NCI-H1930 (cell line): ENCODE measurements at places on chromosomes 5 and 9.
A peak's percentile ranks its signal among the peaks of the same experiment; 100 is the strongest.

DNA sequence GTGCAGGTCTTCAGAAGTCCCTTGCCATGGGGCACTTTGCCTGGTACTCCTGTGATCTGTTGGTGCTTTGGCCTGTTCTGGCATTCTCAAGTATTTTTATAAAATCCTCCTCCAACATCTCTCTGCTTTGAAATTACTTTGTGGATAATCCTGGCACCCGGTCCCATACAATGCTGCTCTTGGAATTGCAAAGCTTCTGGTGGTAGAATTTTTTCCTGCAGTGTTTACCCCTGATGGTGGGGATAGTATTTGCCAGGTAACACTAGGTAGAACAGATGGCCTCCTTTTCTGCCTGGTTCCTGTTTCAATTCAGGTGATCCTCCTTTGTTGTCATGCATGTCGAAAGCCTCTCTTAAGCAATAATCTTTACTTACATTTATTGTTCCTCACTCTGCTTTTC lies 109.8 kb upstream of the ATP10B start:
- no peak for DNase-seq

GRCh38 chr9:107949061-107949460 lies 459.5 kb upstream of the KLF4 start:
- DNase-seq, result no peak

DNA sequence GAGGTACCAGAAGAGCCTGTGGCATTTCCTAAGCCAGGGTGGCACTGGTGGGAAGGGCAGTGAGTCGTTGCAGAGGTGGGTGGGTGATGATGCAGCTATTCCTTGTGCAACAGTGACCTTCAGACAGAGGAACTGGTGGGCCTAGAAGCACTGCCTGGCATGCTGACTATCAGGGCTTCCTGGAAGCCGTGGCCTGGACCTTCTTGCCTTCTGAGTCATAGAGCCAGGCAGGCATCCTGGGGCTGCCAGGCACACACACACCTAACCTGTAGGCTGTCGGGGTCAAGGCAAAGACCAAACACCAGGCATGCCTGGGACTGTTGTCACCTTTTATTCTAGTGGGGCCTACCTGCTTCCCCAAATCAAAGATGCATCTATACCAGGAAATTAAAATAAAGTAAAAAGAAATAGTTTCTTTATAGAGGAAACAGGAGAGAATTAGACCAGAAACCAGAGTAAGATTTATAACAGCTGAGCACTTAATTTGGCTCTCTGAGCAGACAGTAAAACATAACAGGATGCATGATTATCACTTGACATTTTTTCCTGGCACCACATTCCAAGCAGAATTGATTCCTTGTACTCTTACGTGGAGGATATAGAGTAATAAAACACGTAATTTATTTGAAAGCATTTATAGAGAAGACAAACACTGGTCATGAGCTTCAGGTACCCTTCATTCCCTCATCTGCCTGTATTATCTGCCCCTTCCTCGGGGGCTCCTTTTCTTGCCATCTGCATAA lies 25.1 kb downstream of the NANS start:
- DNase-seq, result no peak

DNA sequence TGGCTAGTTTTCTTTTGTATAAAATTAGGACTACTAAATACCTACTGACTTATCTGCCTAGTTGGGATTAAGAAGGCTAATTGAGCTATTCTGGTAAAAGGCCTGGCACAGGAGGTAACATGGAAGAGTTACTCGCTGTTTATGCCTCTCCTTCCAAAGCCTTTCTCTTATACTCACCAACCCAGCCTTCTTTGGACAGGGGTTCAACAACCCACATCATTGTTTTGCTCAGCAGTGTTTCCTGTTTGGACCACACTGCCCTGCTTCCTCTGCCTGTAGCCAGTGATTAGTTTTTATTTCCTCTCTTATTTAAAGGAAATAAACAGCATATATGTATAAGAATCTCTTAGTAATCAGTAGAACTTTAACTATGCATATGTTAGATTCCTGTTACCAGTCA lies 85.1 kb upstream of the TLX3 start:
- no peak for DNase-seq

- DNase-seq, result no peak
Measured at GRCh38 chr5:16936989-16937438, 926 bp upstream of the MYO10 start.

DNA sequence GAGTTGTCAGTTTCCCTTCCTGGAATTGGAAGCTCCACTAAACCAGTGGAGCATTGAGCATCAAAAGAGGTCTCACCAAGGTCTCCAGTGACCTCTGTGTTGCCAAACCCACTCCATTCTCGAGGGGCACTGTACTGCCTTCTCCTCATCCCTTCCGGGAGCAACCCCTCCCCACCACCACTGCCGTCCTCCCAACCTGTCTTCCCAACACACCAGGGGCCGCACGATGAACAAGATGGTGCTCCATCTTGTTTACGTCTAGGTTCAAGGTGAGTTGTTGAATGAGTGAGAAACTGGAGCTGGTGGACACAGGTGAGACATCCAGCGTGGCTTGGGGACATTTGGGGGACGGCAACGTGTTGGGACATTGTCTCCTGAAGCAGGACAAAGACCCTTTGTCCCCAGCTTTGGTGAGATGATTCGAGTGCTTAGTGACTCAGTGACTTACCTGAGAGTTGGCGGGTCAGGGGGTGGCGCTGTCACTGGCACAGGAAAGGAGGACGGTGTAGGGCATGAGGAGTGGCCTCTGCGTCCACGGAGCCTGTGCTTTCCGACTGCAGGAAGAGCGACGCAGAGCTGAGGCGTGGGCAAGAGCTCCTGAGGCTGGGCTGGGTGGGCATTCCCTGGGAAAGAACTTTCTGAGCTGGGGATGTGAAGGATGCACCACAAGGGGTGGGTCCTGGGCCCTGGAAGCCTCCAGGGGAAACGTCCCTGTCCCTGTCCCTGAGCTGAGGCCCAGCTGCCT lies 44.8 kb upstream of the RNU6ATAC start:
- DNase-seq, result no peak

GRCh38 chr9:98790842-98791607 lies 5.3 kb downstream of the ANKS6 start:
- DNase-seq, result peak; percentile 25

GRCh38 chr9:11701706-11702105 lies 991.5 kb upstream of the TYRP1 start:
- DNase-seq, result peak; percentile 4

DNA sequence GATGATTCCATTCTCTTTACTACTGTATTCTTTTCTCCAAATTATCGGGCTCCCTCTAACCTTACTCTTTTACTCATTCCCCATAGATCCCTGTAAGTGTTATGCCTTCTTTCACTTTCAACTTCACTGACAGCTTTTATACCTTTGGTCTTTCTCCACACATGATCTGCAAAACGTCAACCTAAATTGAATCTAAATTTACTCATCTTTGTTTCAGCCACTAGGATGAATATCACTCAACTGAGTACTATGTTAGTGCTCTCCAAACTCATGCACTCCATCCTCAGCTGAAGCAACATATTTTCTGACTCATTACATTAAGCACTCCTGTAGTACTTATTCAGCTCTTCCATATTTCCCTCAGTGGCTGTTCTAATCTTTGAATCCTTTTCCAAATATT lies 133.4 kb downstream of the ADAMTS19 start:
- no peak for DNase-seq

- no peak for DNase-seq
Measured at GRCh38 chr5:128378196-128378595, 159.8 kb downstream of the FBN2 start.

- DNase-seq, result no peak
Measured at GRCh38 chr9:15213249-15213648, 93.8 kb downstream of the TTC39B start.

DNA sequence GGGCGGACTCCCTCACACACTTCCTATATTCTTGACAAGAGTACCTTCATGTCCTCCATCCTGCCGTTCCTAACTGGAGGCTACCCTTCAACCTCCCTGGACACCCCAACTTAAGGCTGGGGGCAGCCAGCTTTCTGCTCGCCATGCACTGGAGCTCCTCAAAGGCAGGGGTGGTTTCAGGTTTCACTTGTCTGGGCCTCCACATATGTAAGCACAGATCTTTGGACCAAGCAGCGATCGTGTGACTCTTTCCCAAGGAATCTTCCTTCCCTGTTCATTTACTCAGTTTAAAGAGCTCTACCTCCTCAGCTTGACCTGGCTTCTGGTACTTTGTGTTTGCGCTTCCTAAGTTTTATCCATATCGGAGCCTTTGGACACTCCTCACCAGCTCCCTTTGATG lies 34.2 kb upstream of the TRPC7 start:
- no peak for DNase-seq

GRCh38 chr9:3888497-3888858 lies 362.7 kb upstream of the RFX3 start:
- DNase-seq, result no peak
